Fibroblast of the aortic adventitia (primary cell): ENCODE measurements at places on chromosomes 1 and 21. TPM values are rescaled to one million over a fixed set of nuclear protein-coding genes. Genes with fewer than 3 reads are reported as not detected.

The SMIM1 gene
- total RNA-seq, result 4.6 TPM in 1 of 2 replicates, not detected in the other

The DCDC2B gene
- not detected in 2 replicates for total RNA-seq

The RPL11 gene
- 442 and 1,073 TPM in 2 replicates for total RNA-seq

The NUAK2 gene
- 0.74 and 2.9 TPM in 2 replicates for total RNA-seq

The GSTM5 gene
- total RNA-seq, result 6.1 and 13.0 TPM in 2 replicates

The TEX38 gene
- not detected in 2 replicates for total RNA-seq
